ENCODE measurements at places on chromosomes 7 and 10. TPM values are rescaled to one million over a fixed set of nuclear protein-coding genes. Genes with fewer than 3 reads are reported as not detected.

Gene SOSTDC1
- total RNA-seq = 1.7 TPM

Gene MYPN
- 0.10 TPM for total RNA-seq

GRCh38 chr7:127252778-127253280, at the start of gene GRM8:
TSS of gene GRM8 (minus strand) at chr7:127252941.
- peak; percentile 32 for ATAC-seq

DNA sequence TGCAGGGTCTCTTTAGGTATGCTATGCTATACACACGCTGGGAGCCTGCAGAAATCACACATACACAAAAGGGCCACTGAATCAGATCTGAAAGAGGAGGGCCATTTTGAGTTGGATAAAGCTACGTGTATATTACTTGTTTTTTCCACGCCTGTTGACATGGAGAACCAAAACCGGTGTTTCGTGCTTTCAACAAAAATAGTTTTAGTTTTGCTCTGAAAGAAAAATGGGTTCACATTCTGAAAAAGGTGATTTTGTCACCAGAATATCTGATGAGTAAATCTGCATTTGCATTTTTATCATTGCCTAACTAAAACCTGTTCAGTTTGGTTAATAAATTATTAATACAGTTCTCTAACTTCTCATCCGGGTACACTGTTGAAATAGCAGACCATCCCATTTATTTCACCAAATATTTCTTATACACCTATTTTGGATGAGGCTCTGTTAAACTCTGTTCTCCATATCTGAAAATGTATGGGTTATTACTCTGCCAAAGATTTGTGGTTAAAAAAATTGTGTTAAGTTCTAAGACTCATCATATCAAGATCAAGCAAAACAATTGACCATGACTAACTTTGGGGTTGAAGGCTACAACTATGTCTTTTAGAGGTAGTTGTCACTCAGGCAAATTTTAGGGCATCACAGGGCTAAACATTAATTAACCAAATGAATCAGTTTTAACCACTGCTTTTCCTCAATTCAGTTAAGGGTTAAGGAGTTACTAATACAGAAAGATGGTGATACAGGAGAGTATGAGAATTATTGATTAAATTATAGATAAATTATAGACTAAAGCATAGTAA, 101.2 kb upstream of the RPA3 start:
- ATAC-seq = no peak

- no peak for ATAC-seq
These were observed 212.3 kb downstream of the MTERF1 start for GRCh38 chr7:91668217-91668616.

- no peak for ATAC-seq
These were observed 63.4 kb downstream of the HPSE2 start for GRCh38 chr10:99172128-99172738.

- no peak for ATAC-seq
These were observed 1.5 kb downstream of the CARD11 start for GRCh38 chr7:3041986-3042675.

- ATAC-seq = no peak
These were observed 40.3 kb upstream of the MXI1 start for GRCh38 chr10:110167149-110167548.

- no peak for ATAC-seq
These were observed 23.7 kb downstream of the ZNF503 start for GRCh38 chr10:75377869-75378268.

DNA sequence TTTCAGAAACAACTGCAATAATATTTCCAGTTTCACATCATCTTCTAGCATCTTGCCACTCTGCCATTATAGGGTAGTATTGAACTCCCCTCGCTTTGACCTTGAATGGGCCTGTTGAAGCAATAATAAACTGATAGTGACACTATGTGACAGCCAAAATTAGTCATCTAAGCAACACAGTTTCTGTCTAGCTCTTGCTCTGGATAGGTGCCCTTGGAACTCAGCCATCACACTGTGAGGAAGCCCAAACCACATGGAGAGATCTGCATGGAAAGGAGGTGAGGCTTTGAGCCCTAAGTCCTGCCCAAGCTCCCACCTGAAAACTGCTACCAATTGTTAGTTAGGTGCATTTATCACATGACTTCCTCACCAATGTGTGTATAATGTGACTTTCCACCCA, 18.1 kb upstream of the KCND2 start:
- ATAC-seq = no peak

Gene NME8
- total RNA-seq = not detected

GRCh38 chr7:118300177-118300576, 75.7 kb downstream of the ANKRD7 start:
- no peak for ATAC-seq

Gene TYW1B
- 3.2 TPM for total RNA-seq

Gene UNC5B
- total RNA-seq = 17.5 TPM

Gene SPDYE6
- 10.0 TPM for total RNA-seq

Gene NAT16
- total RNA-seq = 0.61 TPM

DNA sequence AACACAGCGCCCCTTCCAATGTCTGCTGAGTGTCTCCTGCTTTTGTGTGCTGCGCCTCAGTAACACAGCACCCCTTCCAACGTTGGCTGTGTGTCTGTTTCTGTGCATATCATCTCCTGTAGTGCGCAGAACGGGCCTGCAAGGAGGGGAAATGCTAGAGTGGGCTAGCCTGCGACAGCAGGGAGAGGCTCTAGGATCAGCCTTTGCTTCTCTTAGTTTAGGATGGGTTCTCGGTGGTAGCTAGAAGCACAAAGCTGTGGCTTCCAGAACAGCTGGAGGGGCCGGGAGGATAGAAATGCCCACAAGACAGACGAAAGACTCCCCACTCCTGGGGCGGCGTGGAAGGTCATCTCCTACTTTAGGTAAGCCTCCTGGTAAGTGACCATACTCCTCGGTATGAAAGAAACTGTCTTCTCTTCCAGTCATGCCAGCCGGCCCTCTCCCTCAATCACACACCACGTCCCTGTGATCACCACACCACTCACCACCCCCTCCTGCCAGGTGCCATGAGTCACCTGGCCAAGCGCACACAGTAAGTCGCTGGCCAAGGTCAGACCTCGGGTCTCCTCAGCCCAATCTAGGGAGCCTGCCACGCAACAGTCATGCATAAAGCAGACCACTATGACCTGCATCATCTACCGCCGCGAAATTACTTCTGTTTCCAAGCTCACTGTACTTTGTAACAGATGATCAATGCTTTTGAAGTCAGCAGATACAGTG, 4.8 kb downstream of the PITRM1 start:
- ATAC-seq = no peak

- peak; percentile 77 for ATAC-seq
These were observed 71.3 kb upstream of the TNRC18 start for GRCh38 chr7:5494683-5495561.

All from motor neuron (in vitro differentiated cells).